ENCODE measurements at places on chromosomes 6 and 20.

DNA sequence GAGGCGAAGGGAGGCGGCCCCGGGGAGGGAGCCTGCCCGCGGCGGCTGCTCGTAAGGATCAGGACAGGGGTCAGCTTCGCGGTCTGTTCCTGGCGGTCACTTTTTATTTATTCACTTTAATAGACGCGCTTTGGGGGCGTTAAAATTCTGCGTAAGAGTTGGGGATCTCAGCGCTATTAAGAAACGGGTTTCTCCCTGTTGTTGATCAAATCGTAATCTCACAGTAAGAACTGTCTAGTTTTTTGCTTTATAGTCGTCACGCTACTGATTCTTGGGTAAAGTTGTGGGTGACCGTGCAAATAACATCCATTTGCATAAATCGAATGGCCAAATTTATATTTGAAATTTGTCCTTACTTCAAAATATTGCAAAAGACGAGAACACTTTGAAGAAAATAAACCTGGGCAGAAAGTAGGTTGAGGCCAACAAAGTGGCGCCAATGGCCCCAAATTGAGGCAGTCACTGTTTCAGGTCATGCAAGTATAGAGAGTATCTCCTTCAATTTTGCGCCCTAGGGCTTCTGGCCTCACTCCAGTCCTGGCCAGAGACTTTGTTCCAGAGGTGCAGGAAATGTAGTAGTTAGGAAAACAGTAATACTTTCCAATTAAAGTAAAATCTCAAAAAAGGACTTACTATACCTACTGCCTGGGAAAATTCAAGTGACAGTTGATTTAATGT is 963 bp upstream of the RMND1 start:
- no peak for DNase-seq

DNA sequence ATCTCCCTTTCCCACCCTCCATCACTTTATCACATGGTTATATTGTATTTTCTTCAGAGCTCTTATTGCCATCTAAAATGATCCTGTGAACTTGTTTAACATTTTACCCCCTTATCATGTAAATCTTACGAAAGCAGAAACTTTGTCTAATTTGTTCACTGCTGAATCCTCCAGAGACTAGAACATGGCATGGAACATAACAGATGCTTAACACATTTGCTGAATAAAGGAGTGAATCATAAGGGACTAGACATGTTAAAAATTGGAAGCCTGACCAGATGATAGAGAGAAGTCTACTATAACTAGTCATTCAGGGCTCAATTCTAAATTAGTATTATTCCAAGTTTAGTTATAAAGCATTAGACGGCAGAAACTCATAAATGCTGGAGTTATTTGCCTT is 73.3 kb downstream of the MAN1A1 start:
- DNase-seq = no peak

DNA sequence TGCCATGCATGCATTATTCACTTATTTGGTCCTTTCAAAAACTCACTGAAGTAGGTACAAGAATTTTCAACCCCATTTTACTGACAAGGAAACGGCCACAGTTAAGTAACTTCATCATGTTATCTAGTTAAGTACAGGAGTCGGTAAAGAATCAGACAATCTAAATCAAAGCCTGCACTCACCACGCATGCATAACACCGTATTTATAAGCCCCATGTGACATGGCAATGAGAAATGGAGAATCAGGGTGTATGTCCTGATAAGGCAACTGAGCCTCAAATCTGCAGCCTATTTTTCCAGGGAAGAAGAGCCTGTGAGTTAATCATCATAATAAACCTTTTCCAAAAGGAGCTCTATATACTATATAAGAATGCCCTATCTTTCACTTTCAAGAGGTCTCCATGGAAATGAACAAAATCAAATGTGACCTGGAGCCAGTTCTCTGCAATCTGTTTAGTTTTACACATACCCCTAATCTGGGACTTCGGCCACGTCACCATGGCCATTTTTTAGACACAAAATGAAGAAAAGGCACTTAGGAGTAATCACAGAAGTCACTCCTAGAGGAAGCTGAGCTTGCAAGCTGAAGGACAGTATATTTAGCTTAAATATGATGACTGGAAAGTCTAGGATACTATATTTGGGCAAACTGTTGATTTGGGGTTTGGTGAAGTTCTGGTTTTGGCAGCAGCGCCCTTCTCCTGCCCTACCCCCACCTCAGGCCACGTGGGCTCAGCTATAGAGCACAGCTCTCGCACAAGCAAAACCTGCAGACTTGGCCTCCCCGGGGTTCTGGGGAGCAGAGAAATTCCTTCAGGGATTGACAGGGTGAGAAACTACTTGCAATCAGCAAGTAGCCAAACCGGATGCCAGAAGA is 19.2 kb downstream of the TRAM2 start:
- no peak for DNase-seq

- peak; percentile 18 for DNase-seq
These were observed 24.7 kb upstream of the PYGB start for GRCh38 chr20:25223179-25223661.

DNA sequence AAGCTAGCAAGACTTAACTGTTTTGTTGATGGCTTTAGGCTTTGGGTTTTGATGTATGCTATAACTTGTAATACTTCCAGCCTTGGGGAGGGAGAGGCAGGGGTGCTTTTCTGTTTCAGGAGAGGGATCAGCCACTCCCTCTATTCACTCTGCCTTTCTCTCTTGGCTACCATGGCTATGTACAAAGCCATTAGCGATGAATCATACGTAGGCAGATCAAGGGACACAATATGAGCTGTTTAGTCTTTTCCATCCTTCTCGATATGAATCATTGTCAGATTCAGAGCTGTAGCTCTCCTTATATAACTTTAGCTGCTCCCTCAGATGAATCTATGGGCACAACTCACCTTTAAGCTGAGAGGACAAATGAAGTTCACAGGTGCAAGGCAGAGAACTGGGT is 230.6 kb downstream of the TSHZ2 start:
- DNase-seq = no peak

Data from AG09319 (cell line).